ENCODE measurements at places on chromosomes 3 and 15.

GRCh38 chr3:187196573-187197334 lies 532 bp upstream of the RTP1 start:
- no peak for DNase-seq

- DNase-seq = no peak
These were observed 91.4 kb upstream of the PRTG start for GRCh38 chr15:55834331-55834730.

DNA sequence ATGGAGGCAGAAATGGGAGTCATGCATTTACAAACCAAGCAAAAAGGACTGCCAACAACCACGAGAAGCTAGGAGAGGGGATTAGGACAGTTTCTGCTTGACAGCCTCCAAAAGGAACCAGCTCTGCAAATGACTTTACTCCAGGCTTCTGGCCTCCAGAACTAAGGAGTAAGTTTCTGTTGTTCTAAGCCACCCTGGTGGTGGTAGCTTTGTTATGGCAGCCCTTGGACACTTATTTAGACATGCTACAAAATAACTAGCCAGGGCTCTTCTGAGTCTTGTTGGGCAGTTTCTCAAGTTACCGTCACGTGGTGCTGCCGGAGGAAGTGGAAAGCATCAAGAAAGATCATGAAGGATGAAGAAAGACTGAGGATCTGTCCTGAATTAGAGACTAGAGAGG lies 386.5 kb downstream of the LRTM1 start:
- no peak for DNase-seq

GRCh38 chr3:70180664-70181063 lies 131.8 kb downstream of the MDFIC2 start:
- no peak for DNase-seq

- no peak for DNase-seq
These were observed 57.0 kb downstream of the SRGAP3 start for GRCh38 chr3:9192248-9193025.

DNA sequence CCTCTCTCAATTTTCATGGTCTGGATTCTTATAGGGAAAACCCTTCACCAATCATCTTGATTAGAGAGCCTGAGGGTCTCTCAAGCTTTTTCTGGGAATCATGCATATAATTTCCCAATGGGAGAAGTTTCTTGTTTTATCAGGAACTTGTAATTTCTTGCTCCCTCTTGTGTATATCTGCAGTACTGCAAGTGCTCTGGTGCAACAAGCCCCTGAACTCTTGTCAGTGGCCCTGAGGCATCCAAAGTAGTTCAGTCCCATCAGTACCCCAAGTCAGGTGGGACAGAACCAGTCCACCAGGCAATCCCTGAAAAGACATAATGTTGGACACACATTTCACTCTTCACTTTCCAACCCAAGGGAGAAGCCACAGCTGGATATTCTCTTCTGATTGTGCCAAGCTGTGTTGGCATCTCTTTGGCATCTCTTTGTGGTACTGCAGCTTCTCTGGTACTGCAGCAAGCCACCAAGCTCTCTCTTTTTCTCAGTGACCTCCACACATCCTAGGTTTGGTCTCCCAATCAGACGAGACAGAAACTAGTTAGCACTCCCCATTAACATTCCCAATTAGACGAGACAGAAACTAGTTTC lies 214.5 kb downstream of the ZIC4 start:
- peak; percentile 25 for DNase-seq

- DNase-seq = peak; percentile 22
These were observed 4.5 kb downstream of the EIF4A2 start for GRCh38 chr3:186787642-186788481.

GRCh38 chr15:67307156-67307555 lies 52.6 kb downstream of the IQCH start:
- peak; percentile 75 for DNase-seq

DNA sequence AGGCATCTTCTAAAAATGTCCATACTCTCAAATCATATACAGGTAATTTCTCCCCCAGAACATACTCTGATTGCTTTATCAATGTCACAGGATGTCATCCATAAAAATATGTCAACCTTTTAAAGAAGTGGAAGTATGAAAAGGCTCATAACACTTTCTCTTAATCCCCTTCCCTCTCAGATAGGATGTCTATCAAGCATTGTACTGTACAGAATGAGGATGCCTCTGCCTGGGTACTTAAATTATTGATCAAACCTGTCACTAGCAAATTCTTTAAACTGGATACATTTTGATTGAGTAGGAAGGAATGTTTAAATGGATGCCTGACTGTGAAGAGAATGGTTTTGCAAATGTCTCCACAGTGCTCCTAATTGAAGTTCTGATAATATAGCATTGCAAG lies 168.7 kb downstream of the EPHA3 start:
- DNase-seq = no peak

GRCh38 chr3:153835540-153835939 lies 285.6 kb upstream of the ARHGEF26 start:
- DNase-seq = no peak

DNA sequence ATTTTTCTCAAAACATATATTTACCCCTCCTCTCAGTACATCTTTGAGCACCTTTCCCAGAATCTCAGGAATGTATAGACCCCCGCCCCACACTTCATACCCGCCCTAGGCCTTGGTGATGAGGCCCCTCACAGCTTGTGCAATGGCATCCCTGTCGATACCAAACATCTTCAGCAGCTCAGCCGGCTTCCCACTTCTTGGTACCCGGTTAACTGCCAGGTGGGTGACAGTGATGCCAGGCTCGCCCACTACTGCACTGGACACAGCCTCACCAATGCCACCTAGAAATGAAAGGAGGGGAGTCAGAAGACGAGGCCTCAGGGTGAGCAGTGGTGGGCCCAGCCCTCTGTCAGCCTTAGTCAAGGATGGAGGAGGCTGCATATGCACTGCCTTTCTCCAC lies 30.2 kb downstream of the TKT start:
- no peak for DNase-seq

DNA sequence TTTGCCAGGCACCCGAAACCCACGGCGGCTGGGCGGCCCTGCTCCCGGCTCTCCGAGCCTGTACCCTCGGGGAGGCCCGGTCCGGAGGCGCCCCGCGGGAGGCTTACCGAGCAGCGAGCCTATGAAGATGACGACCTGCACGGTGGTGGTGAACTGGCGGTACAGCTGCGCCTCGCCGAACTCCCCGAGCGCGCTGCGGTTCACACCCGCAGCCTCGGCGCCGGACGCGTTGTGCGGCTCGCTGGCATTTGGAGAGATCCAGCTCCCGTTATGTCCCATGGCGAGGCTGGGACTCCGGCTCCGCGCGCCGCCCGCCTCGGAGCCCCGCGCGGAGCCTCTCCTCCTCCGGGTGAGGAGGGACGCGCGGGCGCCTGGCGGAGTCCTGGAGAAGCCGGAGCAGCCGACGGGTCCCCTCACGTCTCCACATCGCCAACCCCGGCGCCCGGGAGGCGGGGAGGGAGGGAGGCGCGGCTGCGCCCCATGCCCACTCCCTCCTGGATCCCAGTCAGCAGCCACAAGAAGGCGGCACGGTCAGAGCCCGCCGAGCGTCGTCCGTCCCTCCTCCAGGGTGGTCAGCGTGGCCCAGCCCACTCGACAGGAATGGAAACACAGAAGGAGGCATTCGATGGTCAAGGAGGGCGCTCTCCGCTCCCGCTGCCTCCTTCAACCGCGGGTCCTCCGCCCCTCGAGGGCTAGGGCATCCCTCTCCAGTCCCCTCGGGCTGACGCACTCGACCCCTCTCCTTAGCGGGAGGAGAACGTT lies at the start of gene GPR176:
Gene GPR176 (minus strand): TSS at position 519 of the 762 bp plus-strand sequence. CDS start 240 bp downstream, at position 279.
- peak; percentile 20 for DNase-seq

GRCh38 chr3:107853821-107854220 lies 237.0 kb downstream of the CD47 start:
- DNase-seq = no peak

- no peak for DNase-seq
These were observed 27.5 kb downstream of the IGF2BP2 start for GRCh38 chr3:185797108-185797881.

- DNase-seq = no peak
These were observed 156.6 kb upstream of the NUDT16 start for GRCh38 chr3:131224886-131225550.

DNA sequence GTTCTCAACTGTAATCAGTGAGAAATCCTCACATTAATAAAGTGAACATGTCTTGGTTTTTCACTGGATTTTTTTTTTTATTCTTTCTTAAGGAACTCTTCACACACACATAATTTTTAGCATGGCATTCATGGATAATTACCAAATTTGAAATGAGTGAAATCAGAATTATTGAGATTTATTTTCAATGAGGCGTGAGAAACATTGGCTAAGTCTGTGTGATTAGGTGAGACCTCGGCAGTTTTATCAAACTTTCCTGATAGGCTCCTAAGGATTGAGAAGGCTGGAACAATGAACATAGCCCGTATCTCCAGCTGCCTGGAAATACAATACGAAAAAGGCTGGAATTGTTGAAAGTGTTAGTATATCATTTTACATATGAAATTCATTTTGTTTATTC lies 35.5 kb downstream of the MDFIC2 start:
- no peak for DNase-seq

DNA sequence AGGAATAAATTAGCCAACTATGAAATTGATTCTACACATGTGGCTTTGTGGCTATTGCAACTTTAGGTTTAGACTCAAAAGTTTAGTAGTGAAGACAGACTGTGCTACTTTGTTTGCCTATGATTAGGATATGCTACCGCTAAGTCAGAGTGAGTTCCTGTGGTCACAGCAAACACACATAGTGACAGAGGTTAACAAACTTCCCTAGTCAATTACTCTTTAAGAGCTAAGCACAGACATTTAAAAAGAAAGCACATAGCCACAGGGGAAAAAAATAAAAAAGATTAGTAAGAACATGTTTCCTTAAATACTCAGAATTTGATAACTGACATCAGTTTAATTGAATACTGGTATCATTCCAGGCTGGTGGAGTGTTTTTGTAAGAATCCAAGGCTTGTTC lies 207.1 kb downstream of the GBE1 start:
- DNase-seq = peak; percentile 23

- DNase-seq = no peak
These were observed 225.1 kb downstream of the EPHB1 start for GRCh38 chr3:135020181-135020580.

DNA sequence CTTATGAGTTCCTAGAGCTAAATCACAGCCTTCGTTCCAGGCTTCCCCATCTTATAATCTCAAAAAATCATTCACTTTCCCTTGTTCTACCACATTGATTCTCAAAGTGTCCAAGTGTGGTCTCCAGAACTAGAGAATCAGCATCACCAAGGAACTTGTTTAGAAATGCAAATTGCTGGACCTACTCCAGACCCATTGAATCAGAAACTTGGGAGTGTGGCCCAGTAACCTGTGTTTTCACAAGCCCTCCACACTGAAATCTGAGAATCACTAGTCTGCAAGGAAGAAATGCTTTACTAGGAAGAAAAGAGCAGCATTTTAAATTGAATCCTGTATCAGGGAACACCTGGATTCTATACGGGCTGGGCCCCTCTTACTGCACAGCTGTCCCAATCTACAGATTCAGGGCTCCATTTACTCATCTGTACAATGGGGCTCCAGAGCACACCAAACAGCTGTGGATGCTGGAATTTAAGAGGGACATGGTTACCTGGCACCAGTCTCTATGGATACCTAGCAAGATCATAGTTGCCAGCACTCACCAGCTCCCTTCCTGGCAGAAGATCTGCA lies 3.9 kb downstream of the MEGF11 start:
- DNase-seq = no peak

GRCh38 chr3:193552923-193553322 lies 1.8 kb downstream of the ATP13A4 start:
- DNase-seq = no peak

DNA sequence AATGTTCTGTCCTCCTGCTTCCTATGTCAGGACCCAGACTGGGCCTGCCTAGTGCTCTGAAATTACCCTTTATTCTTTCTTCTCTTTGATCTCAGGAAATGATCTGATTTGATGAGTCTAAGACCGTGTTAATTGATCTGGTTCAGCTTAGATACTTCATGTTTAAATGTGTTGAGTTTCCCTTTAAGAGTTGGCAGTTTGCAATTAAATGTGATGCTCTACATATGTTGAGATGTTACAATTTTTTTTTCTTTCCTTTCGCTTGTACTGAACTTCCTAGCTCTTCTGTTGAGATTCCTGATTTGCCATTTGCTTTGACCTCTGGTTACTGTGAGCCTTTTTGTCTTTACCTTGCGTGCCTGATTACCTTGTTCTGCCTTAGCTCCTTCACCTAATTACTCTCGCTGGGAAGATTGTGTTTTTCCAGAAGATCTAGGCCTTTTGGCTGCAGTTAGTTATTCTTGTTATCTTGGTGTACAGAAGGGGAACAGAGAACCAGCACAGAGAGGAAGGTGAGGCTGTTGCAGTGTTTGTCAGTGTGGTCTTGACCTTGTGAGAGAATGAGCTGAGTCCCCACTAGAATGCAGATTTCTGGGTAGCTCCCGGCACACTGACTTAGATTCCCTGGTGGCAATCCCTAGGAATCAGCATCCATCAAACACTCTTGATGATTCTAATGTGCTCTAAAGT lies 203.6 kb downstream of the EDEM1 start:
- DNase-seq = no peak

Data from activated CD4-positive, alpha-beta T cell treated with anti-CD3 and anti-CD28 coated beads, Interleukin-10, Interleukin-2, amounts not matched to agents 100 ng/mL and 50 ng/mL, durations not matched to agents 16 hours and 8 hours (primary cell).